ENCODE measurements at places on chromosomes 5 and 9.

DNA sequence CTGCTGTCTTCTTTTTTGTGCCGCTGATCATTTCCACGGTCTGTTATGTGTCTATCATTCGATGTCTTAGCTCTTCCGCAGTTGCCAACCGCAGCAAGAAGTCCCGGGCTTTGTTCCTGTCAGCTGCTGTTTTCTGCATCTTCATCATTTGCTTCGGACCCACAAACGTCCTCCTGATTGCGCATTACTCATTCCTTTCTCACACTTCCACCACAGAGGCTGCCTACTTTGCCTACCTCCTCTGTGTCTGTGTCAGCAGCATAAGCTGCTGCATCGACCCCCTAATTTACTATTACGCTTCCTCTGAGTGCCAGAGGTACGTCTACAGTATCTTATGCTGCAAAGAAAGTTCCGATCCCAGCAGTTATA lies 17.1 kb downstream of the F2R start:
- DNase-seq, result no peak

GRCh38 chr5:159884917-159885620 lies 31.2 kb upstream of the ADRA1B start:
- DNase-seq, result no peak

DNA sequence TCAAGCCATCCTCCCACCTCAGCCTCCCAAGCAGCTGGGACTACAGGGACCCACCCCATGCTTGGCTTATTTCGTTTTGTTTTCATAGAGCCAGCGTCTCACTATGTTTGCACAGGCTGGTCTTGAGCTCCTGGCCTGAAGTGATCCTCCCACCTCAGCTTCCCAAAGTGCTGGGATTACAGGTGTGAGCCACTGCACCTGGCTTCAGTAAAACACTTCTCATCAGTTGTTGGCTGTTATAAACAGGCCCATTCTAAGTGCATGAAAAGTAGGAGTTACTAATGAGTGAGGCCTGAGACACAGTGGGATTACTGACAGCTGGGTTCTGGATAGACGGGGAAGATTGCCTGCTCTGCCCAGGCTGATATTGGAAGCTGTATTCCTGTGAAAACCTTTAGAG lies 3.5 kb downstream of the CRB2 start:
- no peak for DNase-seq

GRCh38 chr9:106960258-106960657 lies 97.3 kb downstream of the ZNF462 start:
- DNase-seq, result no peak

DNA sequence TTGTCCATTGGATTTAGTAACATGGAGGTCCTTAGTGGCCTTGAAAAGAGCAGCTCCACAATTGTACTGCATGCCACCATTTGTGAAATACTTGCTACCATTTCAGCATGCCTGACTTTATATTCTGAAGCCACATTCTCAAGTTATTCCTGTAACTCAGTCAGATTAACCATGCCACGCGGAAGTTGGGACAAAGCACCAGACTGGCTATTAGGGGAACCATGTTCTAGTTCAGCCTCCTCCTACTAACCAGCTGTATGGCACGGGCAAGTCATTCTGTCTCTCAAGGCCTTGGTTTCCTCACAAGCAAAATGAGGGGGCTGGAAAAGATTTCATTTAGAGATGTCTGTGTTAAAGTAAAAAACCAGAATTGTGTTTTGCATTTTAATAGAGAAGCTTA lies 418.0 kb downstream of the PLK2 start:
- no peak for DNase-seq

DNA sequence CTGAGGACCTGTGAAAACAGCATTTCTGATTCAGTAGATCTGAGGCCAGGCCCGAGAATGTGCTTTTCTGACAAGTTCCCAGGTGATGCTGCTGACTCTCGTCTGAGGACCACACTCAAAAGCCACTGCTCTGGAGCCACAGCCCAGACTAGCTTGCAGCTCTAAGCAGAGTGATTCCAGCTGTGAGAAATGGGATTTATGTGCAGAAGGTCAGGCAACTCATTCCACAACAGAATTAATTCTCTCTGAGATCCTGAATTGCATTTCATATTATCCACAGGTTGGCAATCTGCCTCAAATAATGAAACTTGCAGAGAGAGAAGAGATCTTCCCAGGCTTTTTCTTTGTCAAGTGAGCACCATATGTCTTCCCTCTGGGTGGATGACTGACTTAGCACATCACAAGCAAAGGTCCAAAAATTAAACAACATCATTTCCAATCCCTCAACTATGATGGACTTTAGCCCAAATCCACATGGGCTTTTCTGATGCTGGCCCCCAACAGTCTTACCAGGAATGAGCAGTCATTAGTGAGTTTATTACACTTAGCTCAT lies 140.2 kb downstream of the ALDH1A1 start:
- DNase-seq, result no peak

DNA sequence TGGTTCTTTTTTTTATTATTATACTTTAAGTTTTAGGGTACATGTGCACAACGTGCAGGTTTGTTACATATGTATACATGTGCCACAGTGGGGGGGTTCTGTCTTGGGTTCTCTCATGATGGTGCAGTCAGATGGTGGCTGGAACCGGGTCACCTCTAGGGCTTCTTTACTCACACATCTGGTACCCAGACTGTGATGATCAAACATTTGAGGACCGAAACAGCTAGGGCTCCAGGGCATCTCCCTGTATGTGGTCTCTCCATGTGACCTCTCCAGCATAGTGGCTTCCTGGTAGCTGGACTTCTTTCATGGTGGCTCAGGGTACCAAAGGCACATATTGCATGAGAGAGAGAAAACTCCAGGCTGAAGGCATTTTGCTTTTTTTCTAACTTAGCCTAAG lies 9.8 kb upstream of the CRHBP start:
- no peak for DNase-seq

DNA sequence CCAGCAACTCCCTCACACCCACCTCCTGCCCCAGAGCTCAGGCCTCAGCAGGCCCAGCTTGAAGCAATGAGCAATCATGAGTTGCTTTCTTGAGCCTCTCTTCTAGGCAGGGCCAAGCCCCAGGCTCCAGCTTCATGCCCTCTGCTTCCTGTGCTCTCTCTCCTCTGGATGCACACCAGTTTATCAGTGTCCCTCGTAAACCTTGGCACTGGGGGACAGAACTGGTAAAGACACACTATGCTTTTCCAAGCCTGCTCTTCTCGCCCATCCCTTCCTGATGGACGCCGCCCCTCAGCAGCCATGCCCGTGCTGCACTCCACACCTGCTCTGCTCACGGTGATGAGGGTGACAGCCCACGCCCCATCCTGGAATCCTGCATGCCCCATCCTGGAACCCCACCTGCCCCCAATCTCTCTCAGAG lies 49.4 kb upstream of the ORM1 start:
- DNase-seq, result no peak

GRCh38 chr5:73387601-73388305 lies 60.8 kb downstream of the FOXD1 start:
- no peak for DNase-seq

GRCh38 chr9:97307500-97308163 lies at the start of gene CCDC180:
Gene CCDC180, plus strand, starts transcription at chr9:97307659. Its CDS starts 405 bp downstream, at chr9:97308064.
- peak; percentile 66 for DNase-seq

- DNase-seq, result no peak
These were observed 16.3 kb downstream of the ROR2 start for GRCh38 chr9:91933556-91934352.

GRCh38 chr9:90095682-90096081 lies 490.9 kb downstream of the GADD45G start:
- DNase-seq, result no peak

- DNase-seq, result no peak
These were observed 25.6 kb downstream of the TMOD1 start for GRCh38 chr9:97526895-97527575.
